Activated CD4-positive, CD25-positive, alpha-beta regulatory T cell treated with anti-CD3 and anti-CD28 coated beads, Interleukin-2, amount 50 U/mL, for 24 hours (primary cell): ENCODE measurements at places on chromosomes 3 and 15.

- no peak for ATAC-seq
These were observed 9.3 kb upstream of the IL1RAP start for GRCh38 chr3:190504354-190505125.

- peak; percentile 28 for ATAC-seq
These were observed 35.2 kb downstream of the CPN2 start for GRCh38 chr3:194315965-194316361.

DNA sequence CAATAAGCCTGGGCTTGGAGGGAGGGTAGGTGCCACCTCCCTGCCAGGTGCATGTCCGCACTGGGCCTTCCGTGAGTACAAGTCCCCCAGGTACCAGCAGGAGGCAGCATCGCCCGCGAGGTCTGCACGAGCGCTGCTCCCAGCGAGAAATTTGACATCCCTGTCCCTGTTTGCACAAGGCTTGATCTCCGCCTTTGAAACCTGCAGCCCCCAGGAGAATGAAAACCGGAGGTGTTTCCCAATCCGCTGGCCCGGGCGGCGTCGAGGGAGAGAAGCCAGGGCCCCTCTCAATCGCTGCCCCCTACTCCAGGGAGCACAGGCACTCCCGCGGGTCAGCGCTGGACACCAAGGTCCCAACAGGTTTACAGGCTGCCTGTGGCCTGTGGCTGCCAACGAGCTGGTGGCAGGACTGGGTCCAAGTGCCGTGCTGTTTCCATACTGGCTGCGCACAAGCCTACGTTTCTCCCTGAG, 961 bp downstream of the HAPLN3 start:
- peak; percentile 66 for ATAC-seq

- no peak for ATAC-seq
These were observed 242.6 kb upstream of the TOPAZ1 start for GRCh38 chr3:43998836-43999727.

GRCh38 chr3:195078891-195079440, 192.0 kb downstream of the XXYLT1 start:
- ATAC-seq, result no peak

GRCh38 chr3:61449327-61450040, 111.9 kb upstream of the PTPRG start:
- ATAC-seq, result no peak

- ATAC-seq, result no peak
These were observed 105.7 kb downstream of the CORO2B start for GRCh38 chr15:68684476-68684875.

DNA sequence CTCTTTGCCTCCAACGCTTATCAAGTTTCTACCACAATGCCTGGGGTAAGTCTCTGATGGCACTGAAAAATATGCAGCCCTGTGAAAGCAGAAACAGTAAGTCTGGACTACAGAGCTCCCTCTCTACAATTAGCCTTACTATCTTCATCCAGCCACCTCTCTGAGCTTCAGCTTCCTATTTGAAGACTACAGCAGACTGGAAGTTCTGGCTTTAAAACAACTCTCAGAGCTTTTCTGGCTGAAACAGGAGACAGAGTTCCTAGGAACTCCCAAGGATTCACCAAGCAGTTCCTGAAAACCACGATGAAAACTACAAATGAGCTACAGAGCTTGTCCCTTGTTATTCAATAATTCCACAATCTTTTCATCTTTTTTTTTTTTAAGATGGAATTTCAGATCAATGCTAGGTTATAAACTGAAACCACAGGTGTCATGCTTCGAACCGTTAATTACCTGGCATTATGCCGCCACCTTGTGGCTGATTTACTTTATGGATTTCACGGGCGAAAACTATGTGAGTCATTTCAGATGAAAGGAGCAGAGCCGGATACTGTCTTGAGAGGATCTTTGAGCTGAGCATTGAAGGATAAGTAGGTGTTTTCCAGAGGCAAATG, 3.9 kb downstream of the CRYGS start:
- ATAC-seq, result peak; percentile 90

- ATAC-seq, result no peak
These were observed at the start of gene MAP1A for GRCh38 chr15:43517354-43518196. MAP1A (plus strand) TSS chr15:43517608; CDS start chr15:43521474, 3,866 bp downstream.

DNA sequence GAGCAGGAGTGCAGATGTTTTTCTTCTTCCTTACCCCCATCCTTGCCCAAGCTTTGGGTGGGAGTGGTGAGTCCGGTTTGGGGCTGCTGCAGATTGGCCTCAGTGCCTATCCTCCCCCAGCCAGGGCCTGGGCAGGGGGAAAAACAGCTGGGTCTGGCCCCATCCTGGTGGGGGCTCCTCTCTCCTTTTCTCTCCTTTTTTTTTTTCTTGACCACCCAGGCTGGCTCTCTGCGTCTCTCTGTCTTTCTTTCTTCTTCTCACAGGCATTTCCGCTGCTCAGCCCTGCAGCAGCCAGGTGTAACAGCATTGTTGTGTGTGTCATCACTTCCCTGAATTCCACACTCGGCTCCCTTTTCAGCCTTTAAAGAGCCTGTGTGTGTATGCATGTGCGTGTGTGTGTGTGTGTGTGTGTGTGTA, 2.0 kb downstream of the FOXL2NB start:
- ATAC-seq, result no peak

- no peak for ATAC-seq
These were observed 9.0 kb downstream of the COL6A5 start for GRCh38 chr3:130354430-130354829.

GRCh38 chr15:40098489-40099261, 10.0 kb downstream of the BMF start:
- ATAC-seq, result peak; percentile 95

- ATAC-seq, result no peak
These were observed 55.5 kb downstream of the ST6GAL1 start for GRCh38 chr3:186985661-186986364.

- ATAC-seq, result no peak
These were observed 153.9 kb upstream of the ARHGEF26 start for GRCh38 chr3:153967260-153967659.

- no peak for ATAC-seq
These were observed 302.5 kb upstream of the ATP11B start for GRCh38 chr3:182490596-182491491.

DNA sequence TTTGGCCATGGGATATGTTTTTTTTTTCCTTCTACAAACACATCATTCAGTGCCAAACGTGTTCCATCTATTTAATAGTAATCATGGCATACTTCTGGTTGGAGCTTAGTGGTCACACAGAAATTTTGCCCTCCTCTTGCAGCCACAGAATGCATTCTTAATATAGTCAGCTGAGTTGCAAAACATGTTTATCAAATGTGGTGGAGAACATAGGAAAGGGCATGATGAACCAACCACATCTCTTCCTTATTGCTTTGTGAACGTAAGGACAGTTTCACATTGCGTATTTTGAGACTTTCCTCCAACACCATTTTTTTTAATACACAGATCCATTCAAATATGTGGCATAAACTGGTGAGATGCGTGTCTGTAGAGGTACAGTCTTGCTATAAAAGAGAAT, 106.8 kb downstream of the BBX start:
- no peak for ATAC-seq

- ATAC-seq, result peak; percentile 51
These were observed 28.9 kb downstream of the FBXW12 start for GRCh38 chr3:48400824-48401433.
